ENCODE measurements at places on chromosomes 3 and 15.

GRCh38 chr3:57966829-57967228 is 41.4 kb upstream of the FLNB start:
- no peak for DNase-seq

- no peak for DNase-seq
Measured at GRCh38 chr3:66010348-66010738, 28.4 kb downstream of the MAGI1 start.

- DNase-seq: no peak
Measured at GRCh38 chr3:25153561-25153960, 274.5 kb upstream of the RARB start.

DNA sequence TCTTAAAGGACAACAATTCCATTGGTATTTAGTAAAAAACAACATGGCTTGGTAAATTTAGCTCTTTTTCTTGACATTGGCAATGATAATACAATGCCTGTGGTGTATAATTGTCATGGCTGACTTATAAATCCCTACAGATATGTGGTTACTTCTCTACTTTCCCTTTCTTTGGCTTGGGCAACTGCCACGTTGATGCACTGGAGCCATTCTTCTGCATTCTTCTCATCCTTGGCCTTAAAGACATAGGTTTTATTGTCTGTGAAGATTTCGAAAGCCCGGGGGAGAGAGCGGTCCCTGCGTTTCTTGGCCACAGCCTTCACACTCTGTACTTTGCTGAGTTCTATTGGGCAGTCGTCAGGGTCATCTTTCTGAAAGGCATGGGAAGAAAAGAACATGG is 101.1 kb upstream of the CCNL1 start:
- no peak for DNase-seq

GRCh38 chr3:183548262-183548769 is 7.2 kb downstream of the KLHL6 start:
- DNase-seq: no peak

DNA sequence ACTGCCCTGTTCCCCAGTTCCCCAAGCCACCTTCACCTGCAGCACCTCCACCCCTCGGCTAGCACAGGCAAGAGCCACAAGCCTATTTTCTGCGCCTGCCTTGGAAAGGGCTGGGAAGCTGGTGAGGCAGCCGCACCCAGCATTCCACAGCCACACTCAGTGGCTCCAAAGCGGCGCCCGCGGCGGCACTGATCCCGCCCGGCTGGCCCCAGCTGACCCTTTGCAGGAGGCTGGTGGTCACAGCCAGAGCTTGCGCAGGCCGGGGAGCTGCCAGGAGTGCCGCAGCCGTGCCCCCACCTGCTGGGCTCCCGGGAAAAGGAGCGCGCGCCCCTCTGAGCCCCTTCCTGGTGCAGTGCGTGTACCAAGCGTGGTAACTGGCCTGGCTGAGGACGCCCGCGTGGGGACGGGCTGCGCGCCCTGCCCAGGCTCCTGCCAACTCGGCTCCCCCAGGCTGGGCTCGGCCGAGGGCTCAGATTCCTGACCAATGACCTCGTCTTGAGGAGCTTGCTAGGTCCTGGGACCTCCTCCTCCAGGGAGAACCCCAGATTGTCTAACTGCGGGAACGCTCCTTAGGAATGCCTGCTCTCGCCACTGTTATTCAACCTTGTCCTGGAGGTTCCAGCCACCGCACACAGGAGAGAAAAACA is 13.3 kb downstream of the GRAMD2A start:
- no peak for DNase-seq

Data from CD4-positive, alpha-beta T cell treated with Interleukin-4 for 1 hour (primary cell).